ENCODE measurements at places on chromosomes 1 and 21.

DNA sequence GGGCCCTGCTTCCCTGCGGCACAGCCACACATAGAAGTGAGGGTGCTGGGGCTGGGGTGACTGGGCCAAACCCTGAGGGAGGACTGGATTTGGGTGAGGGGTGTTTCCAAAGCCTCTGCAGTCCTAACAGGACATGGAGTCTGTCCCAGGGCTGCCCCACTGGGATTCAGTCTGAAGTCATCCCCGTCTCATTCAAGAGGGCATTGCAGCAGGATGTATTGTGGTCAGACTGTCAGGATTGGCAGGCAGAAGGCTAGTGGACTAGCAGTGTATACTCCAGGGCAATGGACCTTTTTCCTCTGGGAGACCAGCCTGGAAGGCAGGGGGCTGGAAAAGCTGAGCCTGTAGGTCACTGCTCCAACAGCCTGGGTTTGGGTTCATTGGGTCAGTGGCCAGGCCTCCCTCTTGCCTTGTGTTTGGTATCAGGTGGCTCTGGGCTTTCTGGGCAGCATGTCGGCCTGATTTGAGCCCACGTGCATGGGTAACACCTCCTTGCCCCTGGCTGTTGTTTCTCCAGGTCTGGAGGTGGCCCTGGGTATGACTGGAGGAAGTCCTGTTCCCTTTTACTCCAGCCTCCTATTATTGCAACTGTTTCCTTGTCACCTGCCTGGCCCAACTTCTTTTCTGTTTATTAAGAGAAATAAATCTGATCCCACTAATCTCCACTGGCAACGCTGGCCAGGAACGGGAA, 41.0 kb upstream of the SYNC start:
- no peak for DNase-seq

GRCh38 chr1:229897501-229897900, 169.5 kb upstream of the GALNT2 start:
- DNase-seq: no peak

DNA sequence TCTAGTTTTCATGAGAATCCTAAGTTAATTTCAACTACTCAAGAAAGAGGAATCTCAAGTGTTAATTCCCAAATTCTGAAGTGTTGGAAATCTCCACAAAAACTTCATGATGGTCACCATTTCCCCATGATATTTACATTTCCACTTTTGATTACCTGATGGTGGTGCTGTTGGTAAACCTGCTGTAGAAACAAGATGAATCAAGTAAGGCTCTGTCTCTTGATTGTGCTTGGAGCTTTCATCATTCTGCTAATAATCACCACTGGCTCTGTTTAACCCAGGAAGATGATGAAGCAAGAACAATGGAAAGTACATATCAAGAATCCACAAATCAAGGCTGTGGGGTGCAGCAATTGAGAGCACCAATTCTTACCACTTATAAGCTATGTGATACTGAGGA, 77.8 kb downstream of the C4BPA start:
- no peak for DNase-seq

DNA sequence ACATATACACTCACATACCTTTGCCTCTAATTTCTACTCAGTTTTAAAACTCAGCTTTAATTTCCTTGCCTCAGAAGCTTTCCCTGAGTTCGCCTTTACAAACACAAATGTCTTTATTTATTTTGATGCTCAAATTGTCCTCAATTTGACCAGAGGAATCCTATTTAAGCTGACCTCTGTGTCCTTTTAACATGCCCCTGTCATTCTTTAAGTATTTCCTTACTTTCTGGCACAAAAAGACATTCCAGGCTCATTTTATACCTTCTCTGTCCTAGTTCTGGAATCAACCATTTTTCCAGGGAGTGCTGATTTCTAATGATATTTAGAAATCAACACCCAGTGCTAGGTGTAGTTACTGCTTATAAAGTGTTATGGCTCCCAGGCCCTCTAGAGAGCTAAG, 82.5 kb downstream of the OSBPL9 start:
- no peak for DNase-seq

- DNase-seq: no peak
Observed at GRCh38 chr1:245467804-245468203, 313.0 kb downstream of the KIF26B start.

DNA sequence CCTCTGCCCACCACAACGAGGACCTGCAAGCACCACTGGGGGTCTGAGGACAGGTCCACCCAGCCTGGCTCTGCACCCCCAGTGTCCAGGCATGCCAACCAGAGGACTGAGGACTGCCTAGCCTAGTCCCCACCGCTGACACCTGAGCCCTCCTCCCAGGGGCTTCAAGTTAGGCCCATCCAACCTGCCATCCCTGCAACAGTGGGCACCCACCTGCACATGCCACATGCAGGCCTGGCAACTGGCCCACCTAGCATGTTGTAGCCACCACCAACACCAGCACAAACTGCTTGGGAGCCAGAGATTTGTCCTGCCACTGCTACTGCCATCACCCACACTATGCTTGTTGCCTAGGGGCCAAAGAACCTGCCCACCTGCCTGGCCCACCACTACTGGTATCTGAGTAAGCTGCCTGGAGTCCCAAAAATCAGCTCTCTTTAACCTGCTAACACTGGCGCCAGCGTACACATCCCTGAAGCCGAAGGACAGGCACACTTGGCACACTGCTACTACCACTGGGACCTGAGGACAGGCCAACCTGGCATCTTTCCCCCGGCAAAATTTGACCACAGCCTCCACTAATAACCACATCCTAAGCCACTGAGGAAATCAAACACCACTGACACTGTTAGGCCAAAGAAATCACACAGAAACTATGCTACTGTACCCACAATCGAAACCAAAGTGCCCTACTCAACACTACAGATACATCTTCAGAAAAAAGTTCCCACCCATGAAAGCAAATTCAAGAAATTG, 61.5 kb downstream of the PSMG1 start:
- peak; percentile 52 for DNase-seq

DNA sequence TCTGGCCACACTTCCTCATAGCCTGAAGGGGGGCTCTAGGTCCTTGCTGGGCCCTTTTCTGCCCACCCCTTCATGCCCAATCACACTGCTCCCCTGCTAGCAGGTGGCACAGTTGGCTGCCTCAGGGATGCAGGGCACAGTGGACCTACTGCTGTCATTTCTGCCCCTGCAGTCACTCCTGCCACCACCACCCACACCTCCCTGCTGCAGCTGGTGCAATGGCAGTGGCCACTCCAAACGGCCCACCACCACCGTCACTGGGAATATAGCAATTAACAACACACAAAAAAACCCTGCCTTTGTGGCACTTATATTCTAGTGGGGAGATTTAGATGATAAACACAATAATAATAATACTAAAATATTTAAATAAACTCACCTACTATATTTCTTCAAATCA, 162.4 kb upstream of the DUSP10 start:
- no peak for DNase-seq

DNA sequence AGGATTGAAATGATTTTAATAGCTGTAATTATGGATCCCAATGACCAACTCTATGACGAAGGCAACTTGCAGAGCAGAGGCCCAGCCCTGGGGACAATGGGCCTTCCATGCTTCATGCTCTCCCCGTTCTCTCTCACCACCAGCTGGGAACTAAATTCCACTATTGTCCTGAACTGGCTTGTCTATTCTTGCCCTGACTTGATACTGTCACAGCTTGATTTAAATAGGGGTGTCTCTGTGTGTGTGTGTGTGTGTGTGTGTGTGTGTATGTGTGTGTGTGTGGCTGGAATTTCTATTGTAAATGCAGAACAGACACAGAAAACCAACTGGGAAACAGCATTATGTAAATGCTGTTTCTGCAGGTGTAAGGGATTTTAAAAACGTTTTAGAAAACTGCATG, 57.0 kb downstream of the SLC22A15 start:
- no peak for DNase-seq
